ENCODE measurements at places on chromosomes 3 and 15.

- peak; percentile 22 for DNase-seq
Measured at GRCh38 chr3:12135029-12135657, 23.6 kb downstream of the TIMP4 start.

GRCh38 chr15:74202452-74203401 is at the start of gene STRA6:
Gene STRA6 (minus strand): TSS chr15:74202787. CDS start chr15:74202267, 520 bp downstream.
- DNase-seq = peak; percentile 53

DNA sequence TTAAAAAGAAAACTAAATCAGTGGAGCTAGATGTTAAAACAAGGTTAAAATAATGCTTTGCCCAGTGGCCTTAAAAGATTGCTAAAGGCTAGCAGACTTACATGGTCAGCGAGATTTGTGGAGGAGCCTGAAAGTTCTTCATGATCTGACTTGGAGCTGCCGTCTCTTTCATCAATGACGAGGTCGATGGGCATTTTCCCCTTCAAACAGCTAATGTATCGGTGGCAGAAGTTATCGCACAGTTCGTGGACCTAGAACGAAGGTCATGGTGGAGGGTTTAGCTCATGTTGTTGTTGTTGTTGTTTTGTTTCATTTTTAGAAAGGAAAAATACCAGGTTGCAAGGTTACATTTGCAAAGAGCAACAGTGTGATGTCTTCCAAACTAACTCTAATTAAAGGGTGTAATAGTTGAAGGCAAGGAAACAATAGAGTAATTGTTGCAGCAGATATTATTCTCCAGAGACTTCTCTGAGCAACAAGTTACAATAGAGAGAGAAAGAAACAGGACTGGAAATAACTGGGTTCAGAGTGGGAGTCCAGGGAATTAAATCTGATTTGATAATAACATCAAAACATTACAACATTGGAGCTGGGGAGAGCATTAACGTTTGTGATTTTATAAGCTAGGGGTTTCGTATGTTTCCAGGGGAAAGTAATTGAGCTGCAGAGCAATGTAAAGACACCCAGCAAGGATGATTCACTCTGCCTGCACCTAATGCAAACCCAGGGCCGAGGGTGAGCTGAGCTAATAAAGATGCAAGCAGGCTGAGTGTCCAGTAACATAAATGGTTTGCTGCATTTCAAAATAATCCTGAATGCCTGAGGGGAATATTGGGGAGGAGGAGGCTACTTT is 6.6 kb downstream of the MEIS2 start:
- peak; percentile 79 for DNase-seq

DNA sequence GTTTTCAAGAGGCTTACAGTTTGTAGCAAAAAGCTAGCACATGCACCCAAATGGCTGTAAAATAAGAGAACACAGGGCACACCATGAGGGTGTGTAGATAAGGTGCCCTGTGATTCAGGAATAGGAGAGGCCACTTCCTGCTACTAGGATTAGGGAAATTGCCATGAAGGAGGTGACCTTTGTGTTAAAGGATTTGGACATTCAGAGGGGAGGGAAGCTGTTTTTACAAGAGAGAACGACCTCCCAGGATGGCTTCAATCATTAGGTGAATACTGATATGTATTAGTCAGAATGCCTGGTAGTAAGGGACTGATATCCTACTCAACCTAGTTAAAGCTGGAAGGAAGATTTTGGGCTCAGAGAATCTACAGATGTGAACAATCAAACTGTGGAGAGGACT is 35.7 kb upstream of the ABHD17C start:
- DNase-seq = no peak

DNA sequence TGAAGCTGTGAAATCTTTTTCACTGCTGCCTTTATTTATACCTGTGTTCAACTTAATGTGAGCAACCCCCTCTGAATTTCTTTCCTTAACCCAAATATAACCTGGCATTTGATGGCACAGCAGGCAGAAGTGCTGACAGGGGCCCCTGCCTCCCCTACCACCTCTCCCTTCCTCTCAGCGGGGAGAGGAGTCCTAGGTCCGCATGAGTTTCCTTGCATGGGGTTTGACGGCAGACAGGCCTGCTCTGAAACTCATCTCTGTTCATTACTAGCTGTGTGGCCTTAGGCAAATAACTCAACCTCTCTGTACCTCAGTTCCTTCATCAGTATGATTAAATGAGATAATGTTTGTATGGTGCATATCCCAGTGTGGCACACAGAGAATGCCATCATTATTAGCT is 79.7 kb downstream of the SEC22A start:
- DNase-seq = no peak

DNA sequence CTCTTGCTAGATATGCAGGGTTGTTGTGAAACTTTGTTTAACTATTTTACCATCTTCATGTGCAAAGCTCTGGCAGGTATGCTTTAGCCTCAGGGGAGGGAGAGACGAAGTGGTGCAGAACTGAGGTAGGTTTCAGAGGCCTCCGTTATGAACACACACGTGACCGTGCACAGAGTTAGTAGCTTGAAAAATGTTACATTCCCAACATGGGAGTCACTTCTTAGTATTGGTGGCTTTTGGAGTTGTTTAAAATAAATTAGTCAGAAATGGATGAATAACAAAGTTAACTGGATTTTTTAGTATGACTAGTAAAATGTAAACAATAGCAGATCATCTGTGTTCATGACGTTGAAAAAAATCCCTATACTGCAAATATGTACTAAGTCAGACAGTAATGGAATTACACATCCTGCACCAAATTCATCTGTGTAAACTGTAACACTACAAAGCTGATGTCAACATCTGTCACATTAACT is 279.6 kb downstream of the KLF13 start:
- DNase-seq = peak; percentile 57

Data from astrocyte (in vitro differentiated cells and primary cell).